Stimulated activated CD4-positive, alpha-beta T cell treated with anti-CD3 and anti-CD28 coated beads, Interleukin-15, amount 100 ng/mL, for 24 hours (primary cell): ENCODE measurements at places on chromosomes 4 and X.

GRCh38 chr4:125420526-125420925, 105.8 kb downstream of the FAT4 start:
- no peak for DNase-seq

DNA sequence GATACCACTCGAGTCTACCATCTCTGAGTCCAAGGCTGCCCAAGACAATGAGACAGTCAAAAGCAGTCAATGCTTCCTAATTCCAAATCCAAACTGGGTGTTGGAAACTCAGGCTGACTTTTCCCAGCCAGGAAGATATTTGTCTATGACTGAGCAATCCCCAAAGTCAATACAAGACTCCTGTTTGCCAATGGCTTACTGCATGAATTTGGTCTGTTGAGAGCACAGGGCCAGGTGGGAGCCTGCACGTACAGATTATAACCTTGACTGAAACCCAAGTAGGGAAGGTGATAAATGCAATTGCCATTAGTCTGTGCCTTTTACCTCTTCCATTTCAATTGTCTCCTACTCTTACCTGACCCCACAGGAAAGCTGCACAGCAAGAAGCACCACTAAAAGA, 72.6 kb upstream of the PPARGC1A start:
- no peak for DNase-seq

- DNase-seq = no peak
Measured at GRCh38 chrX:29012867-29013266, 425.6 kb downstream of the IL1RAPL1 start.

GRCh38 chr4:7120341-7120740, 52.5 kb upstream of the GRPEL1 start:
- DNase-seq = no peak

DNA sequence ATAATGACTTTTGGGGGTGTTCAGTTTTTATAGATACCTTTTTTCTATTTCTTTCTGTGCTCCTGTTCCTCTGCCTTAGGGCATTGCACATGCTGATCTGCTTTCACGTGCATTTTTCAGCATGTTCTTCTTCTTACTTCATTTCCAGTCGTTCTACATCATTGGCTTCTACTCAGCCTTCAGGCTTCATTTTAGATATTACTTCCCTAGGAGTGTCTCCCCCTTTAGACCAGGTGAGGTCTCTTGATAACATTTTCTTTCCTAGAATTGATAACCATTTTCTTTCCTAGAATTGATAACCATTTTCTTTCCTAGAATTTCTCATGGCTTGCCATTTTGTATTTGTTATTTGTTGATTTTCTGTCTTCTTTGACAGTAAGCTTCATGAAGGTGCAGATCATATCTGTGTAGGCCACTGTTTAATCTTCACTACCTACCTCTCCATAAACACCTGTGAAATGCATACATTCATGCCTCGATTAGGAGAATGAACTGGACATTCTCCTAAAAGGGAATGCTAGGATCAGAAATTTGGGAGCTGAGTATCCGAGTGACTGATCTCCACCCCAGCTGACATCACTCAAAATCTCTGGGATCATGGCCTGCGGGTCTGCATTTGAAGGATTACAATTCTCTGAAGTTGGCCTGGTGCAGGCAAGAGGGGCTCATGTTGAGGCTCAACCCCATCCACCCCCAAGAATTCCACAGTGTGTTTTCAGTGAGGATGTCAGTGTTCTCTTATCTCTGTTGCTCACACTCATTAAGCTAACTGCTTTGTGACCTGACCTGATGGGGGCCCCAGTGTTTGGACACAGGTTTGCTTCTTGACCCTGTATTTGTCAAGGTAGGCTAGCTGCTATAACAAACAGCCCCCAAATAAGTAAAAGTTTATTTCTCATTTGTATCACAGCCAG, 45.7 kb downstream of the GYG2 start:
- DNase-seq = no peak

GRCh38 chrX:136689436-136689835, 41.5 kb downstream of the CD40LG start:
- peak; percentile 31 for DNase-seq

- DNase-seq = no peak
Measured at GRCh38 chrX:40385682-40386081, 195.1 kb upstream of the ATP6AP2 start.

- DNase-seq = no peak
Measured at GRCh38 chr4:56870946-56871345, 36.8 kb upstream of the REST start.

DNA sequence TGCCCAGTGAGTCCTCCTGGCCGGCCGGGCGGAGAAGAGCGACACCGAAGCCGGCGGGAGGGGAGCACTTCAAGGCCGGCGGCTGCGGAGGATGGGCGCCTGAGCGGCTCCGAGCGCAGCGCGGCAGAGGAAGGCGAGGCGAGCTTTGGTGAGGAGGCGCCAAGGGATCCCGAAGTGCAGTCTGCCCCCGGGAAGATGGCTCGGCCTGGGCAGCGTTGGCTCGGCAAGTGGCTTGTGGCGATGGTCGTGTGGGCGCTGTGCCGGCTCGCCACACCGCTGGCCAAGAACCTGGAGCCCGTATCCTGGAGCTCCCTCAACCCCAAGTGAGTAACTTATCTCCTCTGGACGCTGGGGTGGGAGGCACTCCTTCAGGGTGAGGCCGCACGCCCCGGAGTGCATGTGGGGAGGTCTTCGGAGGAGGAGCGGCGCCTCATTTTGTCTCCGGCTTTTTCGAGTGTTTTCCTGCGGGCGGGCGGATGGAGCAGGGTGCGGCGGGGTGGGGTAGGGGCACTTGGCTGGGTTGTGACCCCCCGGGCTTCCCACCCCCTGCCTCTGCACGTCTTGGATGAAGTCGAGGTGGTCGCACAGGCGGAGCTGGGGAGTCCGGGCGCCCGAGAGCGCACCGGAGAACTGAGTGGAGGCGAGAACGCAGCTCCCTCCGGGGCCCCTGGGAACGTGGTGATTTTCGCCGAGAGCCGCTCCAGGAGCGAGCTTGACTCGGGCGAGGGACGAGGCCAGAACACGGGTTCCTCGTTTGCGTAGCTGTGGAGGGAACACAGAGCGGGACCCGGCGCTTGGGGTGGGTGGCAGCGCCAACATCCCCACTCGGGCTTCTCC, 979 bp downstream of the EFNB1 start:
- peak; percentile 31 for DNase-seq

DNA sequence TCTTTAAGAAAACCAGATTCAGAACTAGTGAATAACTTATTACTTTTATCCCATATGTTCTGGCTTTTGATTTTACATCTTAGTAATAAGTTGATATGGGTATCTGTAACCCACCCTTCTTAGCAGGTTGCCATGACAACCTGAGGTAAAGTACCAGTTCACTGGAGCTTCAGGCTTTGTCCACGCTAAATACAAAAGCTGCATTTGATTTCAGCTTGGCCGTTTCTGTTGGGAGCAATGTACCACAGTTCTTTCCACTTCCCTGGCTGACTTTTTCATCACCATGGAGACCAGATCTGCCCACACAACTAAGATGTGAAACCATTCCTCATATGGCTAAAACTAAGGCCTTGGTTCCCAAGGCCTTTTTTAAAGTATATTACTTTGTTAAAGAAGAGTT, 26.1 kb downstream of the KLHL34 start:
- no peak for DNase-seq

GRCh38 chr4:91596718-91597117, 707.0 kb upstream of the GRID2 start:
- no peak for DNase-seq

DNA sequence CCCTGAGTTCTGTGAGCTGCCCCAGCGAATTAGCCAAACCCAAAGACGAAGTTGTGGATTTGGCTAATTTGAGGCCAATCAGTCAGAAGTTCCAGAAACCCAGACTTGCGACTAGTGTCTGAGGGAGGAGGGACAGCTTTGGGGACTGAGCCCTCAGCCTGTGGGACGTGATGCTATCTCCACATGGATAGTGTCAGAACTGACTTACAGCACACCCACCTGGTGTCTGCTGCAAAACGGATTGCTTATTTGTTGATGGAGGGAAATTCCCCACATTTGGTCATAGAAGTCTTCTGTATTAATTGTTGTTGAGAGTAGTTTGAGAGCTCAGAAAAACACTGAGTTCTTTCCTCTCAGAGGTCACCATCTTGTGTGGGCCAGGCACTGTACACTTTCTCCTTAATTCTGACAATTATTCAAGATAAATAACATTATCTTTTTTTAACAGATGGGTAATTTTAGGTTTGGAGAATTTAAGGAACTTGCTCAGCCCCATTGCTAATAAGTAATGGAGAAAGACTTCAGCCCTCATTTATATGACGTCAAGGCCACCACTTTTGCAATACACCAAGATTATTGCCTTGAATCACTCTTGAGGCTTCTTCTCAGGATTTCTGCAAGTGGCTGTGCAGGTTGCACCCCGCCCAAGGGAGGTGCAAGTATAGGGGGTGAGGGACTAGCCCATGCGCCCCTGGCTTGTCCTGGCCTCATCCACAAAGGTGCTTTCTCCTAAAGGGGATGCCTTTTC, 16.7 kb downstream of the CLRN2 start:
- no peak for DNase-seq

GRCh38 chr4:69095301-69095731, 958 bp upstream of the UGT2B7 start:
- no peak for DNase-seq

DNA sequence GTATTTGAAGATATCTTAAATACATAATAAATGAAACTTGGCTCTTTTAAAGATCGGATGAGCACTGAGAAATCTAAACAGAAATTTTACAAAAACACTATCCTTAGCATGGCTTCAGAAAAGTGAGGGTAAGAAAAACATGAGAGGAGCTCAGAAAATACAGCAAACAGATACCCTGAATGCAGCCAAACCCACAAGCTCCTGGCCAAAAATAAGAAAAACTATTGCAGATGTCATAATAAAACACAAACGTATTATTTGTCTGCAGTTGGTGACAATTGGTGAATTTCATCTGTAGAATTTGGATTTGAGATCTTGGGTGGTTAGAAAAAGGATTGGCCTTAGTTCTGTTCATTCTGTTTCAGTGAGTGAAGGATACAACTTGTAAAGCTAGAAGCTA, 603.9 kb downstream of the INPP4B start:
- no peak for DNase-seq
